ENCODE measurements at places on chromosomes 3 and 15. TPM values are rescaled to one million over a fixed set of nuclear protein-coding genes. Genes with fewer than 3 reads are reported as not detected.
A peak's percentile ranks its signal among the peaks of the same experiment; 100 is the strongest.

Gene B3GALNT1
- total RNA-seq, result 9.0 TPM

Gene BRK1
- total RNA-seq, result 115 TPM

DNA sequence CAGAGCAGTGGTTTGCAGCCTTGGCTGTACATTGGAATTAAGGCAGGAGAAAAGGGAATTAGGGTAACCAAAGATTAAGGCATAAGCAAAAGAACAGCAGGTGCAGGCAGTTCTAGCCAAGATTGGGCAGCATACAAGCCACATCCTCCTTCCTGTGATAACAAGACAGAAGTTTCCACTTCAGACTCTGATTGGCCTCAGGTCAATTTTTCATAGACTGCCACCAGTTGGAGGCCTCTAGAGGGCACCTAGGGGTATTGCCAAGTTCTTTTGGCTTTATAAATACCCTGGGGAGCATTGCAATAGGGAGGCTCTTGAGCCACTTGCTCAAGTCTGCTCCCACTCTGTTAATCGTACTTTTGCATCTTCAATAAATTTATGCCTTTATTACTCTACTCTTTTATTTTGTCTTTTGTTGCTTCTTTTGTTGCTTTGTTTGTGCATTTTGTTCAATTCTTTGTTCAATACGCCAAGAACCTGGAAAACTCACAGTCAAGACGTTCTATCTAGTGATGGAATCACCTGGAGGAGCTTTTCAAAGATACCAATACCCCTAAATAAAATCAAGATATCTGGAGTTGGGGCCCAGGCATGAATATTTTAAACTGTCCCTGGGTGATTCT lies 32.2 kb upstream of the FMN1 start:
- DNase-seq, result peak; percentile 68

DNA sequence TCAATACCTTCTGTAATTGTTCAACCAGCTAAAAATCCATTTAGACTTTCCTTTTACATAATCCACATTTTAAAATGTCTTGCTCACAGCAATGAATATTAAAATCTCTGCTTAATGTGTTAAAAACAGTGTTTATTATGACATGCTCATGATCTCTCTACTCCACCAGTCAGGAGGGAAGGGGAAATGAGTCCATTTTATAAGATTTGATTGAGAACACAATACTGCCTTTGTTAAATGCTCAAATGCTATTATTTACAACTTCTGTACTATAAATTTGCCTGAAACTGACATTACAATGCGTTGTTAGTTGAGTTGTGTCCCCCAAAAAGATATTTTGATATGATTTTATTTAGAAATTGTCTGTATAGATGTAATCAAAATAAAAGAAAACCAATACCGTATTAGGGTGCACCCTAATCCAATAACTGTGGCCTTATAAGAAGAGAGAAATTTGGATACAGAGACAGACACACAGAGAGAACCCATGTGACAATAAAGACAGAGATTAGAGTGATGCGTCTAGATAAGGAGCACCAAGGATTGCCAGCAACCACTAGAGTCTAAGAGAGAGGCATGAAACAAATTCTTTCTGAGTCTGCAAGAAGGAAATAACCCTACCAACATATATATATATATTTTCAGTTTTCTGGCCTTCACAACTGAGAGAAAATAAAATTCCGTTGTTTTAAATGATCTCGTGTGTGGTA lies 9.1 kb upstream of the PLSCR4 start:
- no peak for DNase-seq

DNA sequence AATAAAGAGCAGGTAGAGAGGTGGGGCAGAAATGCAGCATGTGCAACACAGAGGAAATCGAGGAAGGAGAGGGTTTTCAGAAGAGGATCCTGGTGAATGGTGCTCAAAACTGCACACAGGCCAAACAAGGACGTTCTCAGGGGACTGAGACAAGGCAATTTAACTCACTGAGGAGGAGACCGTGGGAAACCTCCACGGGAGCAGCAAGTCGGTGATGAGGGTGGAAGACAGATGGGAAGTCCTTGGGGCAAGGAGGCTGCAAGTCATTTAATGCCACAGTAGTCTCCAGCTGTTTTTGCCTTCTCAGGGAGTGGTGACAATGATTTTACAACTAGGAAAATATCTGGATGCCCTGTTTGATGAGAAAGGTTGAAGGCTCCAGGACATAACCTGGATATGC lies 11.5 kb upstream of the PDIA5 start:
- DNase-seq, result no peak

GRCh38 chr3:52480768-52481715 lies 14.1 kb upstream of the STAB1 start:
- DNase-seq, result no peak

Gene CDCP1
- total RNA-seq, result 163 TPM

GRCh38 chr15:98878862-98879261 lies 128.7 kb downstream of the PGPEP1L start:
- no peak for DNase-seq

Gene TMCO5A
- not detected for total RNA-seq

Gene DAPK2
- total RNA-seq, result 2.5 TPM

Gene FAM107A
- not detected for total RNA-seq

DNA sequence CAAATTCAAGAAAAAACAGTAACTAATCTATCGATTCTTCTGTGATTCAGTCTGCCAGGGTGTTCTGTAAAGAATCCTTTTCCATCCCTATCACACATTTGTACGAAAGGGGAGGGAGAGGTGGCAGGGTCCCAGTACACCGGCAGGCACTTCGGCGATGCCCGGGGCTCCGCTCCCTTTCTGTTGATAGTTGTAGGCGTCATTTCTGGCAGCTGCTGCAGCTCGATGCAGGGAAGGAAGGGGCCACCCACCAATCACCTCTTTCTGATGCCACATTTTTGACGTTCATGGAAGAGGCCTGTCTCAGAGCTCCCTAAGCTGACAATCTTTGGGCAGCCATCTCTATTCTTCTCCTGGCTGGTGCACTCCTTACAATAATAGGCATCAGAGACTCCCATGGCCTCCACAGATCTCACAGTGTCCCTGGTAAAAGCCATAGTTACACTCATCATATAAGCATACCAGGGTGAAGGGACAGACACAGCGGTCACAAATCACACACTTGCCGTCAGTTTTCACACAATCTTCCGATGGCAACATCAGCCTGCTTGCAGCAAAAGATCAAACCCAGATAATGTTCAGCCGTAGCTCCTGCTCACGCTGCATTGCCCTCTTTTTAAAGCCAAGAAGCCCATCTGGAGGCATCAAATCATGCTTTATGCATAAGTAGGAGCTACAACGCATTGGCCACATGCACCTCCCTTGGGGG lies 60.8 kb upstream of the ZBTB38 start:
- no peak for DNase-seq

GRCh38 chr15:38638811-38639210 lies 74.2 kb upstream of the RASGRP1 start:
- no peak for DNase-seq

Gene CADPS
- total RNA-seq, result 0.11 TPM

Gene PLA2G4E
- 0.14 TPM for total RNA-seq

Gene DNAJB8
- total RNA-seq, result not detected

DNA sequence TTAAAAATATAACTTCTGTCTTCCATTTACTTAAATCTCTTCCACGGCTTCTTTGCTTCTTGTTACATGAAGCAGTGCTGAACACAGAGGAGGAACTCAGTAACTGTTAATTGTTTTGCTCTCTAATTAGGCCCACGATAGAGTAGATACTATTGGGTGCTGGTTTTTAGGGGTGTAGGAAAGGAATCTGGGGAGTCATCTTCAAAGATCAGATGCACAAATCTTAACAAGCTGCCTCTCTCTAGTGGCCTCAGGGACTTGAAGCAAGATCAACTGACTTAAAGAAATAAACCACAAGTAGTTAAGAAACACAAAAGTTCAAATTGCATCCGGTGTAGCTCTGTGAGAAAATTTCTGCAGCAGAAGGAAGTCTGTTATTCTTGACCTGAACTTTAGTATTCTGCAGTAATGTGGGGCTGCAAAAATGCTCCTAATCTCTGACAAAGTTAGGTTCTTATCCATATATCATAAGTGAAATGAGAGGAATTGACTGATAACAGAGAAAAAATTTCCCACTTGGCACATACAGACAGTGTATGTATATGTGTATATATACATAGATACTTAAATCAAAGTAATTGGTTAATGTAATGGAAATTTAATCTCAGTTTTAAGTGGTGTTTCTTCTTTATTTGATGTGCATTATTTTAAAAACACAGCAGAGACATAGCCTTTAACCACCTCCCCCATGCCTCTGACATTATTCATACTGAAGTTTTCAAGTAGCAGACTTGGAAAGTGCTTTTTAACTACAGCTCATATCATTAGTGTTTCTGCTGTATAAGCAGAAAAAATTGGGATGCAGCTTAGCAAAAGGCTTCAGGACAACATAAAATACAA lies 51.8 kb downstream of the CHST2 start:
- DNase-seq, result no peak

Gene NRROS
- total RNA-seq, result 0.03 TPM

Gene IQCF5
- not detected for total RNA-seq

GRCh38 chr3:190227064-190227463 lies 95.2 kb downstream of the CLDN1 start:
- DNase-seq, result peak; percentile 12

GRCh38 chr3:20401253-20401652 lies 215.2 kb upstream of the SGO1 start:
- DNase-seq, result no peak

Gene TRPC1
- total RNA-seq, result 6.2 TPM

GRCh38 chr3:32453346-32453745 lies 49.3 kb downstream of the CMTM6 start:
- no peak for DNase-seq

GRCh38 chr3:132606085-132606484 lies 9.0 kb downstream of the ACKR4 start:
- DNase-seq, result peak; percentile 26

- no peak for DNase-seq
These were observed 33.4 kb downstream of the EIF3J start for GRCh38 chr15:44570361-44570760.

DNA sequence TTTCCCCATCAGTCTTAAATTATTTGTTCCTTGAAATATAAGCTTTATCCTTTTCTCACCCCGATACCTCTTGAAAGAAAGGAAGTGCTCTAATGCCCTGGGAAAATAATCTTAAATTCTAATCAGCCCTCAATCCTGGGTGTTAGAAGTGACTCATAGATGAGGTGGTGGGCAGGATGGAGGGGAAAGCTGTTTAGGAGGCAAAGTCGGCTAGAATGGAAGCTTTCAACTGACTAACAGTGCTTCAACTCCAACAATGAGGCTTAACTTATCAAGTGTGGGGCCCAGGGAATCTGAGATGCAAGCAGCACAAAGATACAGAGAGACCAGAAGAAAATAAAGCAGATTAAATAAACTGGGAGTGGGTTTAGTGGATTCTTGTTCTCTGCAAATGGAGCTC lies 175.8 kb downstream of the EPHB1 start:
- no peak for DNase-seq

Gene C3orf20
- total RNA-seq, result not detected

Gene UROC1
- total RNA-seq, result not detected

DNA sequence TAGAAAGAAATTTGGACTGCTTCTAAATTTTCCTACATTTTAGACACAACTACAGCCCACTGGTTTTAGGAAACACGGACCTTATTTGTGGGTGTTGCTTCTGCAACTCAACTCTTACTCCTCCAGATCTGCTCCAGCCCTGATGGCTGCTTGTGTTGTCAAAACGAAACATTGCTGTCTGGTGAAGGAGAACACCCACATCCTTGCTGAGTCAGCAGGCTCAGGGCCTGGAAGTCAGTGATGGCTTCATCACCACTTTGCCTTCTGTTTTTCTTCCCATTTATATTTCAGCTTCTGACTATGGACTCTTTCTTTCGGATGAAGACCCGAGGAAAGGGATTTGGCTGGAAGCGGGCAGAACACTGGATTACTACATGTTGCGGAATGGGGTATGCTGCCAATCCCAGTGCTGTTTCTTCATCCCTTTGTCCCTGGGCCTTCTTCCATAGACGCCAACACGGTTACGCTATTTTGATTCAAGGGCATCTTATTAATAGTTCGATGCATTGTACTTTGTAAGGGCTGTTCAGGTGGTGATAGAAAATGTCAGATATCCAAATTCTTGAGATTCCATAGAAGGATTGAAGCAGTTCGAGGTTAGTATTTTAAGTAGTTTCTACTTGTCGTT lies 392.6 kb upstream of the TPM1 start:
- DNase-seq, result no peak

DNA sequence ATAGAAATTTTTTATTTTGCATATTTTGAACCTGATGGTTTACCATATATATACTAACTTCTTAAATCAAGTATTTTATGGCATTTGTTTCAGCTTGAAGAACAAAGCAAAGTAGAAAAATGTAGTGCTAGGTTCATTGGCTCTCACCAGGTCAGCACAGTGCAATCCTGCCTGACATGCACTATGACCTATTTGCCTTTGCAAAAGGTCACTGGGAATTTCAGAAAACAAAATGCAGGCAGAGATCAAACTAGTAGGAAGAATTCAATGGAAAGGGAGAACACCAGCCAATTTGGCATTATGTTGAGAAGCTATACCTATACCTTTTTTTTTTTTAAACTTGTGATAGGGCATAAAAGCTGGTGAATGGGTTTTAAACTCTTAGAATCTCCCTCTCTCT lies 329.8 kb upstream of the SGO1 start:
- DNase-seq, result no peak

Gene CYP1A1
- 1.9 TPM for total RNA-seq

Gene ANKRD34C
- not detected for total RNA-seq

Gene ILDR1
- total RNA-seq, result not detected

DNA sequence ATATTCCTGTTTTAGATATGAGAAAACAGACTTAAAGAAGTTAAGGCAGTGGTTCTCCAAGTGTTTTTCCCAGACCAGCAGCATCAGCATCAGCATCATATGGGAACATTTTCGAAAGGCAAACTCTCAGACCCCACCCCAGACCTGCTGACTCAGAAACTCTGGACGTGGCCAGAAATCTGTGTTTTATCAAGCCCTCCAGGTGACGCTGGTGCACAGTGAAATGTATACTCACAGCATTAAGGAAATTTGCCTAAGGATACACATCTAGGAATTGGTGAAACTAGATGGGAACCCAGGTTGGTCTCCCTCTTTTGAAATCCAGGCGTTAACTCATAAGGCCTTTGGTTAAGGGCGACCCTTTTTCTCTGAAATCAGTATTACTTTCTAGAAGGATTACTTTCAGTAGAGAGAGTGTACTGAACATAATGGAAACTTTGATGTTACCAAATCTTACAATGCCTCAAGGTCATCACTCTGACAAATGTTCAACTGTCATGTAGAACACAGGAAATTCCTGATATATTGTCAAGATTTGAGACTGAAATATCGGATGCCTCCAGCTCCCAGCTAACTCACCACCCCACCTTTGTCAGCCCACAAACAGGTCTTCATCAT lies 910.2 kb downstream of the ROBO1 start:
- DNase-seq, result no peak

Gene SGO1
- total RNA-seq, result 18.9 TPM

Data from foreskin keratinocyte (primary cell).